ENCODE measurements at places on chromosomes 6 and 20.

GRCh38 chr6:7992002-7992815 lies 72.0 kb downstream of the BLOC1S5 start:
- DNase-seq = no peak

- peak; percentile 39 for DNase-seq
Measured at GRCh38 chr6:161169696-161170095, 104.2 kb downstream of the AGPAT4 start.

DNA sequence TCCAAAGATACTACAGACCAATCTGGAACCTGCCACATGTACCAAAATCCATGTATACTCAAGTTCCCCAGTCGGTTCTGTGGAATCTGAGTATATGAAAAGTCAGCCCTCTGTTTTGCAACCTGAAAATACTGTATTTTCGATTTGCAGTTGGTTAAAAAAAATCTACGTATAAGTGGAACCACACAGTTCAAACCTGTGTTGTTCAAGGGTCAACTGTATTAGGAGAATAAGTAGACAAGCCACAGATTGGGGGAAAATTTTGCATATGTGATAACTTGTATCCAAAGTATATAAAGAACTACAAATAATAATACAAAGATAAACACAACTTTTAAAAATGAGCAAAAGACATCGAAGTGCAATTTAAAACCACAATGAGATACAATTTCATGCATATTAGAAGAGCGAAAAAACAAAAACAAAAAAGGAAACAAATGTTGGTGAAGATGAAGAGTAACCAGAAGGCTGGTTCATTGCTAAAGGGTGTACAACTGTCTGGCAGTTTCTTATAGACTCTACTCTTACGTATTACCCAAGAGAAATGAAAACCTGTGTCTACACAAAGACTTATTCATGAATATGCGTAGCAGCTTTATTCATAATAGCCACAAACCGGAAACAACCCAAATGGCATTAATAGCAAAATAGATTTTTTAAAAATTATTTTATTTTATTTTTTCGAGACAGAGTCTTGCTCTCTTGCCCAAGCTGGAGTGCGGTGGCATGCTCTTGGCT lies 180.8 kb downstream of the BCAS1 start:
- no peak for DNase-seq

DNA sequence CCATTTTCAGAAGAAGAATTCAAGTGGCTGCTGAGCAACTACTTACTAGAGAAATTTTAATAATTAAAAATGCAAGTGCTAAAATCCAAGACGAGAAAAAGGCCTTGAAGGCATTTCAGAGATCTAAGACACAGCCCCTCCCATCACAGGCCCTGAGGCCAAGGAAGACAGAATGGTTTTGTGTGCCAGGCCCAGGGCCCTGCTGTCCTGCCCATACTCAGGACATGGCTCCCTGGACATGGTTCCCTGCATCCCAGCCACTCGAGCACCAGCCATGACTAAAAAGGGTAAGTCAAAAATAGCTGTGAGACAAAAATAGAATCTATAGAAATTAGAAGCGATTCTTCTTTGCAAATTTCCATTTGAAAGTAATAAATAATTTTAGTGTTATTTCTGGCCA lies 364.9 kb downstream of the COL12A1 start:
- DNase-seq = no peak

- no peak for DNase-seq
Measured at GRCh38 chr20:45173522-45173921, 1.2 kb upstream of the PI3 start.

- DNase-seq = no peak
Measured at GRCh38 chr6:132751306-132751705, 6.4 kb downstream of the VNN2 start.

- no peak for DNase-seq
Measured at GRCh38 chr6:104521176-104521575, 338.5 kb downstream of the HACE1 start.

DNA sequence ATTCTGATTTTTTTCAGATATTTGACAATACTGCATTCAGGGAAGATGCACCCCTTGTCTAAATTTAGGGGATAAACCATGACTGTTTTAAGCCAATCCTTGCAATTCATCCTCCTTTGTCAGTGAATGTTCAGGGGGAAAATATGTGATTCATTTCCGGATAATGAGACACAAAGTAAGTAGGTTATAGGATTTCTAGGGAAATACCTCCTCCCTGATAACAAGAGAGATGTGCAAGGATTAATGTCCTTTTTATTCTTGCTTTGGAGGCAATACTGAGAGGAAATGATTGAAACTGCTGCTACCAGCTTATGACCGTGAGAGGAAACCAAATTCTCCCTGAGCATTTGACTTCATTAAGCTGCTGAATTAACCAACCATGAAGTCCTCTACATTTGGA lies 161.3 kb upstream of the EYA4 start:
- DNase-seq = no peak

DNA sequence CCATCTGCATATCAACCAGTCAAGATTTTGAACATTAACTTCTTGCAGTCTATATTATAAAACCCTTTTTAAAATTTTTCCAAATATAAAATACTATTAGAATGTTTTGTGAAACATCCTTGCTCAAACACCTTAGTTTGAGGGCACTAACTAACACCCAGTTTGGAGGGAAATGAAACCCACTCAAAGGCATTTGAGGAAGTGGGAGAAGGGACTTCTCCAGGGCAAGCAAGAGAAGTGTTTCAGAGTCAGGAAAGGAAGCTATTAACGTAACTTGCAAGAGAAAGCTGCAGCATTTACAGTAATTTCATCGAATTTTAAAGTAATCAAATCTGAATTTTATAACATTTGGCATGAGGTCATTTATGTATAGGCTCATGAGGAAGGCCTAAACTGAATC lies 21.3 kb downstream of the MTFR2 start:
- DNase-seq = no peak

DNA sequence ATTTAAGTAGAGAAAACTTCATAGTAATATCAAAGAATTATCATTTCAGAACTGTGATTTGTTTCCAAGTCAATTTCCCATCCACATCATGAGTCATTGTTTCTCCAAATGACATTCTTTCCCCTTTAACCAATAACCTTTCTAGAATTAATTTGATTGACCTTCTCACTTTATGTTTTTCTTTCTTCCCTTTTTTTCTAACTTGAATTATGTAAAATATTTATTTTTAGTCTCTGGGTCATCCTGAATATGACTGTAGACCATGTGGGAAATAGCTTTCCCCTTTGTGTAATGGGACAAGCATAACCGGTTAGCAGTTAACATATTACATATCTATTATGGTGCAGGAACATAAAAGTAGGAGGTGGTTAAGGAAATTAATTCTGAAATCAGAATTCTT lies 291.1 kb downstream of the GJA1 start:
- DNase-seq = no peak

DNA sequence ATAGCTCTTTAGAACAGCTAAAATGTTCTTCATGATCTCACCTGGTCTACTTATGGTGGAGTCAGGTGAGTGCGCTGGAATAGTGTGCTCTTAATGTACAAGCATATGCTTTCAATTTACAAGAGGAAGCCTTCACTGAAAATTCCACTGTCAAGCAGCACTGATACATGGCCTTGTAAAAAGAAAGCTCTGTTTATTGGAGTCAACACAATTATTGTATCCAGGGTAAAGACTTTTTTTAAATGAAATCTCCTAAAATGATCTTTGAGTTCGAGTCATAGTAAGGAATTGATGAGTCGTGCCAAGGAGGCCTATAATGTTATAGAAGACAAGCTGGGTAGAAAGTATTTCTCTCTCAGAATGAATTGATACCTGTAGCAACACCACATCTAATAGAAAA lies 41.6 kb upstream of the CARMIL1 start:
- DNase-seq = no peak

- no peak for DNase-seq
Measured at GRCh38 chr20:39623584-39624234, 661.6 kb downstream of the DHX35 start.

- no peak for DNase-seq
Measured at GRCh38 chr20:17787816-17788215, 88.0 kb downstream of the BANF2 start.

DNA sequence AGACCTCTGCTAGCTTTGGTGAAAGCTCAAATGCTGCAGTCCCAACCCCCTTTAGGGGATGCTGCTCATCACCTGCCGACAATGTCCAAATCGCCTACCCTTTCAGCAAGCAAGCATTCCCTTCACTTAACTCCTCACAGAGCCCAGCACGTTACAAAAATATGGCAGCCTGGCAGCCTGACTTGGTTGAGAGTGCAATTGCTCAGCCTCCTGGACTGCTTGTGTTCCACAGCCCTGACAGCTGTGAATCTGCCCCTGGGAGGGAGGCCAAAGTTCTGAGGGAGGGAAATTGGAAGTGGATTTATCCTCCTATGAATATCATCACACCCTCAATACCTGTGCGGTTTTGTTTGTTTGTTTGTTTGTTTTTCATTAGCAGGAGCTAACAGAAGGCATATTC lies 231.0 kb downstream of the HIVEP2 start:
- DNase-seq = no peak

DNA sequence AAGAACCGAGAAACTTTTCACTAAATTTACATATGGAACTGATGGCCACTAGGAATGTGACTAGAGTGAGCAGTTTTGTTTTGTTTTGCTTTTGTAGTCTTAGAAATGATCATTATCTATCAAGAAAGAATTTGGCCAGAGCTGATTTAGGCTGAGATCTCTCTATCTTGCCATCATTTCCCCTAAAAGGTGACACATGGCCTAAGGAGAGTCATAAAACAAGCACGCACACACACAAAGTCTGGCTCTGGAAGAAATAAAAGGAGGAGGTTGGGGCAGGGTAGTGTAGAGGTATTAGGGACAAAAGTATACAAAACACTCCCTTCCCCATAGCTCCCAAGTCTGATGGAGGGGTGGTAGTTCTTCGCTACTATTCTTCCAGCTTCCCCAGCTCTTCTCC lies 56.4 kb downstream of the RIPOR2 start:
- DNase-seq = no peak

DNA sequence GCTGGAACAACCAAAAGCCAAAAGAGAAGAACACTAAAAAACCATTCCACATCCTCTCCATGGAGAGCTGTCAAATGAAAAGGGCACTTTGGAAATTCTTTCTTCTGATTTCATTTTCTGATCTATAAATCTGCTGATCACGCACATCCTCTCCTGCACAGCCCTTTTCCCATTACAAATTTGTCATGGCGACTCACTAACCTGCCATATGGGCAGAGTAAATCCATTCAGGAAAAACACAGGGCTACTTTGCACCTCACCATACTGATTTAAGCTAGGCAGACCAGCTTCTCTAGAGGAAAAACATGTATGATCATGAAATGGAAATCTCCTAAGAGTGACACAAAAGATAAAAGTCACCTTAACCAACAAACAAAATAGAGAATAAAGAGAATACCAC lies 26.0 kb downstream of the TOMM6 start:
- DNase-seq = no peak

DNA sequence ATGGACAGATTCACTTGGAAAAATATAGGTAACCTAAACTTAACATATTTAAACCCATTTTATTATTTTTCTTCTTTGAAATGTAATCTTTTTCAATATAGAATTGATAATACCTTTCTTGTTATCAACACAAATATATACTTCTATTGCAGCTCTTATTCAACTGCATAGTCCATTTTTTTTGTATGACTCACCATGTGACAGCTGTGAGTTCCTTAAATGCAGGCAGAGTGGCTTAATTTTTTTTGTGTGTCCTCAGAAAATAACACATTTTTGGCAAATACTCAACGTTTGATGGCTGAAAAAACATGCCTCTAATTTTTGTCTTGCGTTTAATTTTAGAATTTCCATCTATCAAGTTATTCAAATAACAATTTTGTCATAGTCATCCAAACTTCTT lies 454.8 kb downstream of the PHF3 start:
- no peak for DNase-seq

DNA sequence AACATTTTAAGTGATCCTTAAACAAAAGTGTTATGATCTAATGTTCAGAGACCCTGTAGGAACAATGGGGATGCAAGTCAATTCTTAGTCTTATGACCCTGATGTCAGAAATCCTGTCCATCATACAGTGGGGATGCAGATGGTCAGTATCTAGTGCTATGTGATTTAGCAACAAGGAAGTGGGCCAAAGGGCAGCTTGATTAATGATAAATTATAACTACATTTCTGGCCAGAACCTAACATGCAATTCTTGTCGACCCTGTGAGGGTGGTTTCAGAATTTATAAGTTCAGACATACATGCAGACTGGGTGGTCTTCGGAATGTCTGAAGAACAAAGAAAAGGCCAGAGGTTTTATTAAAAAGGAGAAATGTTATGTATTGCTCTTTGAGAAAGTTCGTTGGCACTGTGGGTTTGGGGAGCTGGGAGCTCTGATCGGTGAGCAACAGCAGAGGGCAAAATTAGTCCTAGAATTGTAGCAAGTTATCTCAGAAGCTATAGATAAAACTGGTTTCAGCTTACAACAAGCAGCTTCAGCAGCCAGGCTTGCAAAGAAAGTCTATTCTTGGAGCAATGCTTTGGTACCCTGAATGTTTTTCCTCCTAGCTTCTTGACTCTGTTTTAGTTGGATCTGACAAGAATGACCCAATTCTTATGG lies 50.8 kb downstream of the RPF2 start:
- DNase-seq = no peak

DNA sequence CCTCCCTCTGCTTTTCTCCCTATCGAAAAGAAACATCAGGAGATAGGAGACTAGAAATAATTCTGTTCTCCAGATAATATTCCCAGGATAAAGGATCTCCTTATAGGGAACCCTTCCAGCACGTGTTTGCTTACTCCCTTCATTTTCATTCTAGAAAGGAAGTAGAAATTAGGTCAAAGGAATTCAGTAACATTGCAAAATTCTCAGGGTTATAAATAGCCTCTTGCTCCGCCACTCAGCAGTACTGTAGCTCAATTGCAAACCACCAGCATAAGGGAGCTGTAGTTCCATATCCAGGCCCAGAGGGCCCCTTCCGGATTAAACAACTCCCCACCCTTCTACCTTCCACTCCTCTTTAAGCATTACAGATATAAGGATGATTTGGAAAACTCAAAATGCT lies 6.2 kb downstream of the ELMO2 start:
- DNase-seq = no peak

GRCh38 chr6:169883316-169883715 lies 131.9 kb downstream of the ERMARD start:
- DNase-seq = no peak

DNA sequence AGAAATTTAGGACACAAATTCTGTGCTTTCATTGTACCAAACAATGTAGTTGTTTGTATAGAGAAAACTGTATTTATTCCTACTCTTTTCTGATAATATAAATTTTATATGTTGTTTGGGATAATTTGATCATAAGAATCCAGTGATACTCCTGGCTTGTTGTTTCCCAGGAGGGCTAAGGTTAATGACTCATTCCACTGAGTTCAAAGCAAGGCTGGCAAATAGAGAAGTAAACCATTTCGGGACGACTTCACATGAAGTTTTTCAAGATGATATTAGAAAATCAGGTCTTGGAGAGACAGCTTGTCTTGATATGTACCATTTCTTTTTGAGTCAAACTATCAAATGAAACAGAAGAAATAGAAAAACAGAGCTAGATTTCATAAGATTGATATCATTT lies 326.1 kb upstream of the CNR1 start:
- no peak for DNase-seq

GRCh38 chr20:19252451-19253120 lies 40.1 kb downstream of the SLC24A3 start:
- DNase-seq = no peak

- no peak for DNase-seq
Measured at GRCh38 chr6:13286181-13286580, 42.2 kb downstream of the TBC1D7 start.

GRCh38 chr6:126440923-126441322 lies 101.0 kb downstream of the CENPW start:
- no peak for DNase-seq
